Stimulated activated CD4-positive, alpha-beta T cell treated with anti-CD3 and anti-CD28 coated beads, Interleukin-1b, Interleukin-23, amount 100 ng/mL, for 48 hours (primary cell): ENCODE measurements at places on chromosomes 6 and 20.

GRCh38 chr6:13474360-13474759, 13.0 kb downstream of the GFOD1 start:
- DNase-seq, result no peak

- DNase-seq, result peak; percentile 9
Observed at GRCh38 chr6:156686301-156686994, 90.7 kb upstream of the ARID1B start.

GRCh38 chr6:27862396-27863066, 49.7 kb downstream of the OR2B2 start:
- DNase-seq, result no peak

DNA sequence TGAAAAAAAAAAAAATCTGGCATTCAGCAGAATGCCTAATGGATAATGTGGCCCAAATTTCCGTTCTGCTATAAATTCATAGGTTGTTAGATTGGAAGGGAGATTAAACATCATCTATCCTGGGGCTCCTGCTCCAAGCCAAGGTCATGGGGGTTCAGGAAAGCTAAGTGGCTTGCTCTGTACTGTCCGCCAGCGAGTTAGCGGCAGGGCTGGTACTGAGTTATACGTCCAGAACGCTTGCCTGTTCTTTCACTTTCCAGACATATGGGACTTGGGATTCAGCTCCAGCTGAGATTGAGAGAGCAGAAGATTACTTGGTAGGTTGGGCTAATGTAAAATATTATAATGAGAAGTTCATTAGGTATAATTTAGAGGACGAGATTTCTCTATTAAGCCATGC, 858 bp downstream of the RWDD1 start:
- no peak for DNase-seq

DNA sequence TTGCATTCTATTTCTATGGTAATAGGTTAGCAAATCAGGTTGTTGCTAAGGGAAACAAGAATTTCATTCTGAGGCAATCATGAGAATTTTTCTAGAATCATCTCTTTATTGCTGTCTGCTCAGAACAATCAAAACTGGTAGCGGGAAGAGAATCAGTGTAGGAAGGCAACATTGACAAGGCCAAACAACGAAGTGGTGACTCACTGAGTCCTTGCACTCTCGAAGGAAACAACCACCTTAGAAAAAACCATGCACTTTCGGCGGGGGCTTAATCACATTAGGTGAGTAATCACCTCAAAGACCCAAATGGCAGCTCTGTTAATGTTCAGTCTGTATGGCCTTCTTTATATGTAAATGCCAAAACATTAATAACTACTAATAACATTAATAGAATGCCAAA, 78.8 kb upstream of the MAP7 start:
- DNase-seq, result no peak

DNA sequence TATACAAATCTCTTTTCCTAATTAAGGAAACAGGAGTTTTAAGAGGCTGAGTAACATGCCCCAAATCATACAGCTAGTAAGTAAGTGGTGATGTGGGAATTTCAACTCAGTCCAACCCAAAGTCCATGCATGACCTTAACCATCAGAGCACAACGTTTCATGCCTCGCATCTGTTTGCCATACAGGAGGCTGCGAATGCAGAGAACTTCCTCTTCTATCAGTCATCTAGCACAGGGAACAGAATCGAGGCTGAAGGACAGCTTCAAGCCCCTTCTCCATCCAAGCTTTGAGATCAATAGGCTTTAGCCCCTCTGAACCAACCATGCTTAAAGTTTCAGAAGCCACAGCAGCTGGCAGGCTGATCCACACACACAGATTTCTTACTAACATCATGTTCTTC, 113.2 kb downstream of the MAFB start:
- no peak for DNase-seq

DNA sequence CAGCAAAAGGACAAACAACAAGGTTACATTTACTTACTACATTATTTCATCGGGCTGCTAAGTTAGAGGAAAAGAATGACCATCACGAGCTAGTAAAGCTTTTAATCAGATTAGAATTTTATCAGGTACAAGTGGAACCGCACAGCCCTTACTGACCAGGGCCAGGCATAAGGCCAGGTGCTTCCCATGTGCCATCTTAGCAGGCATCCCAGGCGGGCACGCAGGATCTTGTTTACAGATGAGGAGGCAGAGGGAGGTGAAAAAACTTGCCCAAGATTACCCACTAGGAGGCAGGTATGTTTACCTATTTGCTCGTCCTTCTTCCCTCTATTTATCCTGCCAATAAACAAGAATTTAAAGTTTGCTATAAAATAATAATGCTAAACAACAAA, 10.7 kb downstream of the EZR start:
- no peak for DNase-seq

GRCh38 chr20:50859161-50859560, 64.3 kb downstream of the BCAS4 start:
- DNase-seq, result no peak

GRCh38 chr6:121694389-121694788, 258.9 kb downstream of the GJA1 start:
- no peak for DNase-seq

DNA sequence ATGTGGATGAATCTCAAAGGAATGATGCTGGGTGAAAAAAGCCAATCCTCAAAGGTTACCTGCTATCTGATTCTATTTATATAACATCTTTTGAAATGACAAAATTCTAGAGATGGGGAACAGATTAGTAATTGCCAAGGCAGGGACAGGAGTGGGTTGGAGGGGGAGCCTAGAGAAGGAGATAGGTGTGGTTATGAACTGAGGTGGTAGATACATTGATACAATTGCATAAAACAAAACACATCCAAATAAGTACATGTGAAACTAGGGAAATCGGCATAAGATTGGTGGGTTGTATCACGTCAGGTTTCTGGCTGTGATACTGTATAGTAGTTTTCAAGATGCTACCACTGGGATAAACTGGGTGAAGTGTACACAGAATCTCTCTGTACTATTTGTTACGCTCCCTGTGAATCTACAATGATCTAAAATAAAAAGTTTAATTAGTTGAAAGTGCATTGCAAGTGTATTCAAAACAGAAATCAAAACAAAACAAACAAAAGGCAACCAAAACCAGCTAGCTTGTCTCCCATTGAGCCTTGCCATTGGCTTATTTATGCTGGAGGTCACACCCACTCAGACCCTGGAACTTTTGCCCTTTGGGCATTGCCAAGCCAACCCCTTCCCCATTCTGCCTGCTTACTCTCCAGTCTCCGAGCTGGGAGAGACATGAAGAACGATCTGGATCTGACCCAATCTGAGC, 27.8 kb downstream of the PPP1R16B start:
- DNase-seq, result peak; percentile 59

- DNase-seq, result no peak
Observed at GRCh38 chr6:11987386-11987785, 24.7 kb upstream of the HIVEP1 start.

- no peak for DNase-seq
Observed at GRCh38 chr6:32604434-32604877, 14.8 kb upstream of the HLA-DRB1 start.

DNA sequence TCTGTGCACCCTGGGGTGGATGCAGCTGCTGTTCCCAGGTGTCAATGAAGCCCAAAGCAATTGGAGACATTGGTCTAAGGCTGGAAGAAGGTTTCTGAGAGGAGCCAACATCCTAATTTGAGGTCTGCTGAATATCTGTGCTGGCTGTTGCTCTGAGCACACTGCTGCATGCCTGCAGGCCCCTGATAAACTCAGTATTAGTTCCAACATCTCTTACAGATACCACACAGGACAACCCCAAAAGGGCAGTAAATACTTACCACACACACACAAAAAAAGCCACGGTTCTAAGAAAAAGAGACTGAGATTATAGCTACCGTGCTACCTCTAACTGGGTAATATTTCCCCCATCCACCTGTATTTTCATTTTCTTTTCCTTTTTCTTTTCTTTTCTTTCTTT, 164.3 kb upstream of the SOX4 start:
- no peak for DNase-seq

GRCh38 chr6:38955861-38956260, 92.7 kb upstream of the GLP1R start:
- DNase-seq, result no peak

GRCh38 chr6:36623547-36624459, 29.6 kb downstream of the SRSF3 start:
- peak; percentile 76 for DNase-seq

GRCh38 chr6:54198134-54198533, 86.9 kb downstream of the MLIP start:
- DNase-seq, result no peak

DNA sequence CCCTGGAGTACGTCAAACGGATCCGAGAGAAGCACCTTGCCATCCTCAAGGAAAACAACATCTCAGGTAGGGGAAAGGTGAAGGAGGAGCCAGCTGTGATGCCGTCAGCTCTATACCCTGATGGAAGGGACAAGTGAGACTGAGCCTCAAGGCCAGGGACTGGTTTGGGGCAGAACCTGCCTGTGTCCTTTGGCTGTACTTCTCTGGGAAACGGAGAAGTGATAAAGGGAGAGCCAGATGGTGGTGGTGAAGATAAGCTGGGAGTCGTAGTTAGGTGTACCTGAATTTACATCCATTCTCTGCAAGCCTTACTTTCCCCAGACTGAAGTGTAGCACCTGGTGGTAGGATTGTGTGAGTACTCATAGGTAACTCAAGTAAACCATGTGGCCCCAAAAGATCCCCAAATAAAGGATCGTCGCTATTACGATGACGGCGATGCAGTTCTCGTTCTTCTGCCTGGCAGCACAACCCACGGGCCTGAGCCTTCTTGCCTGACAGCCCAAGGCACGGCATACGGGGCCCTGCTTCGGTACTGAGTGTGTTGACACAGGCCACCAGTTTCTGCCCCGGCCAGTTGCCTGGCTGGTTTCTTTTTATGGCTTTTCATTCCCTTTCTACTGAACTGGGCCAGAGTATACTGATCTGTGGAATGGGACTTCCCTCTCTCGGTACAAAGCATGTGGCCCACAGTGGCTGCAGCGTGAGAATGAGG, 10.6 kb downstream of the PCIF1 start:
- DNase-seq, result no peak

DNA sequence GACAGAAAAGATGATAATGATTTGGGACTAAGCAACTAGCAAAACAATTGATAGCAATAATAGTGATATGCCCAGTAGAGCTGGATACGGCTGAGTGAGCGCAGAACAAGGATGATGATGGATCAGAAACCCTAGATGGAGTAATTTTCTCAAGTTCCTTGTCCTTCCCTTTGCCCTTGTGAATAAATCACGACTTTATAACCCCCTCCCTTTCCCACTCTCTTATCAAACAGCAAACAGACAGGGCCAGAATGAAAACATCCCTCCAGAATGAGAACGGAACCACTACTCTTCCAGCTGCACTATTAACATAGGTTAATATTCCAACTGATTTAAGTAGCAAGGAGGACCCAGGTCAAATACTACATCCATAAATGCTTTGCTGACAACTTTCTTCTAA, 1.3 kb upstream of the MTFR2 start:
- DNase-seq, result no peak

DNA sequence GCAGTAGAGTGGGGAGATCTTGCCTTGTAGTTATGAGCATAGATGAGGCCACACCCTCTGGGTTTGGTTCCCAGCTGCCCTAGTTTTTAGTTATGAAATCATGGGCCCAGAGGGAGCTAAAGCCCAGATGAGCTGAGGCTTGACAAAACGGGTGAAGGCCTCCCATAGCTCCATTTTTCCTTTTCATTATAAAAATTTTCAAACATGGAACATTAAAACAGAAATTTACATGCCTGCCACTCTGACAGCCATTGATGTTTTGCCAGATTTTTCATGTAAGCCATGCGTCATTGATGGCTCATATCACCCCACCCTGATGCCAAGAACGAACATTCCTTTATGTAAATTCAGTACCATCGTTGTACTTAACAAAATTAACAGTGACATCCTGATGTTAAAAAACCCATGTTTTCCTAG, 67.9 kb downstream of the IGF2R start:
- DNase-seq, result no peak

DNA sequence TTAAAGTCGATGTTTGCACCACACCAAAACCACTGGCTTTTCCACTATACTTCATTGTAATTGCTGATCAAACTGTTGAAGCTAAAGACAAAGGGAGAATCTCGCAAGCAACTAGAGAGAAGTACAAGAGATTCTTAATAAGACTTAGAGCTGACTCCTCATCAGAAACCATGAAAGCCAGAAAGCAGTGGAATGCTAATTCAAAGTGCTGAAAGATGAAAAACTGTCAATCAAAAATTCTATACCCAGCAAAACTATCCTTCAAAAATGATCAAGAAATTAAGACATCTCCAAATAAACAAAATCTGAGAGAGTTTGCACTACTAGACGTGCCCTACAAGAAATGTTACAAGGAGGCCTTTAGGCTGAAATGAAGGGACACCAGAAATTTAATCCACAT, 52.6 kb downstream of the CD83 start:
- DNase-seq, result no peak

DNA sequence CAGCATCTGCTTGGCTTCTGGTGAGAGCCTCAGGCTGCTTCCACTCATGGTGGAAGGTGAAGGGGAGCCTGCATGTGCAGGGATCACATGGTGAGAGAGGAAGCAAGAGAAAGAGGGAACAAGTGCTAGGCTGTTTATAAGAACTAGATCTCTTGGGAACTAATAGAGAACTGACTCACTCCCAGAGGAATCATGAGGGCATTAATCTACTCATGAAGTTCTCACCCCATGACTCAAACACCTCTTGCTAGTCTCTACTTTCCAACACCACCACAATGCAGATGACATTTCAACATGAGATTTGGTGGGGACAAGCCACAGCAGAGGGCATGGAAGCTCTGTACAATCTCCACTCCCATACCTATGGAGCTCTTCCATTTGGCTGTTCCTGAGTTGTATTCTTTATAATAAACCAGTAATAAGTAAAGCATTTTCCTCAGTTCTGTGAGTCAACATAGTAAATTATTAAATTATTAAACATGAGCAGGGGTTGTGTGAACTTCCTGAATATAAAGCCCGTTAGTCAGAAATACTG, 524.1 kb upstream of the NRSN1 start:
- no peak for DNase-seq

DNA sequence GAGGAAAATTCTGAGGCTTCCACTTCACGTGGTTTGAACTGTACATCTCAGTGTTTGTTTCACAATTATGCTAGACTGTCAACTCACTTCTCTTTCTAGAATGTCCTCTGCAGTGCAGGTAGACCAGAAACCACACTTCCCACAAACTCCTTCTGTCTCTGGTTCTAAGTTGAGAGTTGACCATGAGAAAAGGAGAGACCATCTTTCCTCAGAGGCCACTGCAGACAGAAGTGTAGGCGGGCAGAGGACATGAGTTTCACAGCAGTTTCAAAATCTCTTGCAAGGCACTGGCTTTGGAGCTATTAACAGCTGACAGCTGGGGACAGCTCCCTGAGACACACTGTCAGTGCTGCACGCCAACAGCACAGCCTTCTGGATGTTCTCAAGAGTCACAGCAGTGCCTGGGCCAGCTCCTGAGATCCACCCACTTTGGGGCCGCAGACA, 55.4 kb upstream of the MOXD1 start:
- no peak for DNase-seq

GRCh38 chr6:45478240-45478639, 100.5 kb upstream of the SUPT3H start:
- no peak for DNase-seq

- no peak for DNase-seq
Observed at GRCh38 chr6:165096868-165097267, 212.5 kb downstream of the C6orf118 start.

- DNase-seq, result no peak
Observed at GRCh38 chr6:105326216-105326615, 76.7 kb downstream of the PREP start.
